Stimulated activated CD8-positive, alpha-beta memory T cell treated with anti-CD3 and anti-CD28 coated beads, Interleukin-7, amount 100 ng/mL, for 1 hour (primary cell): ENCODE measurements at places on chromosomes 6 and 20.

- no peak for DNase-seq
These were observed 15.8 kb upstream of the PPP1R16B start for GRCh38 chr20:38789503-38790199.

DNA sequence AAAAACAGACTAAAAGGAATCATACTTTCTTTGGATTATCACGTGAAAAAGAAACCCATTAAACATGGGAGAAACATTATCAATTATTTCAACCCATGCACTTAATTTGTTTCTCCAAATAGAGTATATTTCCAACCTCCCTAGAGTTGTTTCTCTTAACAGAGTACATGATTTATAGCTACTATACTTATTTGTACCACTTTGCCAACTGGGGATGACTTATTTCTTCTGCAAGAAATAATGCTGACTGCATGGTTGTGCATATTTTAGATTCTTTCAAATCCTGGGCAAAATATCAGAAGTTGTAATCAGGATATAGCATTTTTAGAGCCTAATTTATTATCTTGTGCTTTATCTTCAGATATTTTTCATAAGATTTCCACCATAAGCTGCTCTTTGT is 629.1 kb upstream of the EYS start:
- DNase-seq, result no peak

- DNase-seq, result no peak
These were observed 132.1 kb downstream of the AIG1 start for GRCh38 chr6:143192766-143193165.

- DNase-seq, result no peak
These were observed 80.7 kb downstream of the THBS2 start for GRCh38 chr6:169172946-169173345.
